NCI-H1436 (cell line): ENCODE measurements at places on chromosomes 5 and 9.

GRCh38 chr9:108618906-108619550 lies 236.8 kb downstream of the ACTL7B start:
- DNase-seq, result no peak

GRCh38 chr5:157166214-157167213 lies at the start of gene GARIN3:
GARIN3 (minus strand) TSS chr5:157166264; CDS start chr5:157166168, 96 bp downstream.
- no peak for DNase-seq

GRCh38 chr5:41334758-41335157 lies 121.4 kb upstream of the C6 start:
- DNase-seq, result no peak

DNA sequence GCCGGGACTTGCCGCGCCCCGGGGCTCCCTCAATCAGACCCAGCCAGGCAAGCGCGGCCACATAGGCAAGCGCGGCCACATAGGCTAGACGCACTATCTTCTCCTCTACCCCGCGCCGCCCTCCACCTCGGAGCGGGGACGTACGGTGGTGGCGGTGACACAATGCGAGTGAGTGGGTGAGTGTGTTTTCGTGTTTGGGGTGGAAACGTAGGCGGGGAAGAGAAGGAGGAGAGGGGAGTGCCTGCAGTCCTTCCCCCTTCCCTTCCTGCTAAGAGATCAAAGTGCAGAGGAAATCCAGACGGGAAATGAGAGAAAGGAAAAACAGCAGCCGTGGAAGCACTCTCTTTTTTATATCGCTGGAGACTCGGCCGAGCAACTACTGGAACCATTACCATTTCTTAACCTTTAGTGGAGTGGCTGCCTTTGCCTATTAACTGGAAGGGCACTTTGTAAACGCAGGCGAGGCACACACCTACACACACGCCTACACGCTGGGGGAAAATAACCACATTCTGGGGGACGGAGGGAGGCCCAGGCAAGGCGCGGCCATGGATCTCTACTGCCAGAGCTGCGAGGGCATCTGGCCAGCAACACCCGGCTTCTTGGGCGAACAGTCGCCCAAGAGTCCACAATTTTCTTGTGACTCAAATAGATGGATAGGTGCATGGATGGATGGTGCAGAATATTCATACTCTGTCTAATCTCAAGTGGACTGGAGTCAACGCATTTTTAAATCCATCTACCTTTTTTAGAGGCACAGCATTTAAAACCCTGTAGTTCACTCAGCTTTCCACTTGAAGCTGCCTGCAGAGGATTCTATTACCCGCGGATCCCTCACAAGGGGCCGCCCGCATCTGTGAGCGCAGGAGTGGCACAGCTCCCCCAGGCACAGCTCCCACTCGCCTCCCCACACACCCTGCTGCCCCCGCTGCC lies 2.1 kb downstream of the EDIL3 start:
- no peak for DNase-seq

DNA sequence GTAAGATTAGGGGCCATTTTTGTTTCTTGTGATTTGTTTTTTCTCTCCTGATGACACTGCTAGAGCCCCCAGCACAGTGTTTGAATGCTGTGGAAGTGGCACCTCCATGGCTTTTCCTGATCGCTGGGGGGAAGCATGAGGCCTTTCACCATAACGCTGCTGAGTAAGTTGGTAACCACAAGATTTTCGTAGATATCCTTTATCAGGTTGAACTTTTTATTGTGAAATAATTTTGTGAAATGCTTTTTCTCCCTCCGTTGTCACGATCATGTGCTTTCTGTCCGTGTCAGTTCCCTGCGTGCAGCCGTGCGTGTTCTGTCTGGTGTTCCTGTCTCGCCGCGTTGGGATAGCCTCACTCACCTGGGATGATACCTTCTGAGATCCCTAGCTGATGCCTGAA lies 59.4 kb downstream of the EHMT1 start:
- DNase-seq, result no peak

GRCh38 chr5:113488645-113489184 lies 462 bp upstream of the MCC start:
- no peak for DNase-seq

DNA sequence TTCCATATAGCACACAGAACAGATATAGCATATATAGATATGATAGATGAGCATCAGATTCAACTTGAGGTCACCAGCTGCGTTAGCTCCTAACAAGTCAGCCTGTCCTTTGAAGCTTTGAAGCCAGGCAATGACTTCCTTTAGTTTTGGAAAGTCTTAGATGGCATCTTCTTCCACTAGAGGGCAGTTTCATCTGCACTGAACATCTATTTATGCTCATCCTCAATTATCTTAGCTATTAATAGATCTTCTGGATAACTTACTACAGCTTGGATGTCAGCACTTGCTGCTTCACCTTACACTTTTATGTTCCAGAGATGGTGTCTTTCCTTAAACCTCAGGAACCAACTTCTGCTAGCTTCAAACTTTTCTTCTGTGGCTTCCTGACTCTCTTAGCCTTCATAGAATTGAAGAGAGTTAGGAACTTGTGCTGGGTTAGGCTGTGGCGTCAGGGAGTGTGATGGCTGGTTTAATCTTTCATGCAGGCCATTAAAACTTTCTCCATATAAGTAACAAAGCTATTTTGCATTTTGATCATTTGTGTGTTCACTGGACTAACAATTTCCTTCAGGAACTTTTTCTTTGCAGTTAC lies 1401.4 kb downstream of the EFNA5 start:
- no peak for DNase-seq

GRCh38 chr9:117546894-117547678 lies 132.2 kb upstream of the ASTN2 start:
- peak; percentile 41 for DNase-seq

GRCh38 chr9:76116913-76117312 lies 226.4 kb downstream of the PCSK5 start:
- no peak for DNase-seq

GRCh38 chr9:4026905-4027304 lies 273.0 kb downstream of the GLIS3 start:
- no peak for DNase-seq

DNA sequence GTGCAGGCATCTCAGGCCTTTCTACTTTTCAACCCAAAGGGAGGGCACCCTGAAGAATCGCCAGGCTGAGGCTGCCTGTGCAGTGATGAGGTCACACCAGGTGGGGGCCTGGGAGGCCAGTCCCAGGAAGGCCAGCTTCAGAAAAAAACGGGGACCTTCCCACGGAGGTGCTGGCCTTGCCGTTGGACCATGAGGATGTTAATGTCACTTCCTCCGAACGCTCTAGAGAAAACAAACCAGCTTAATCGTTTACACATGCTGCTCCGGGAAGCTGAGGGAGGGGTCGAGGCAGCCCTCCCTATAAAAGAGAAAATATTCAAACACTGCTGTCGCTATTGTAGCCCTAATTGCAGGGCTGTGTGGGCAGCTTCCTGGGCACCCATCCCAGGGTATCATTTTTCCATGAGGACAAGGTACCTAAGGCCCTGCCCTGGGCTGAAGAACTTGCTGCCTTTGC lies 27.0 kb downstream of the PTGES start:
- DNase-seq, result no peak

DNA sequence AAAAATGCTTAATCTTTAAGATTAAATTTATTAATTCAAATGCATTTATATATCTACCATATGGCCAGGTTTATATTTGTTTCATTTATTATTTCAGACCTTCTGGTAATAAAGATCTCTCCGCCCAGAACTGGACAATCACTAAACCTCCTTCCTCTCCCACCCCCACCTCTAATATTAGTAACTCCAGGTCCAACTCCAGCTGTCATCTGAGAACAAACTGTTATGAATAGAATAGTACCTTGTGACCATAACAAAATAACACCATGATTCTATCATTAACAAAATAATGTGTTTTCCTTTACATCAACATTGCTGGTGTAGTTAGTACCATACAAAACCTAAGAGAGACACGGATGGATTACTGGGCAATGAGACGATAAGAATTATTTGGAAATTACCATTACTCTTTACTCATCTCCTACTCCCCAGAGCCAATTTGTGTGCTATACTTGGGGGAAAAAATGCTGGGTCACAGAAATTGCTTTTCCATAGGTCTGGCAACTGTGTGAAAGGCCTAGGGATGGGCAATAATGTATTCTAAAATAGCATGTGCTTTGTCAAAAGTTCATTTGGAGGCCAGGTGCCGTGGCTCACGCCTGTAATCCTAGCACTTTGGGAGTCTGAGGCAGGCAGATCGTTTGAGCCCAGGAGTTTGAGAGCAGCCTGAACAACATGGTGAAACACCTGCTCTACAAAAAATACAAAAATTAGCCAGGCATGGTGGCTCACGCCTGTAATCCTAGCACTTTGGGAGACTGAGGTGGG lies 186.1 kb downstream of the ENC1 start:
- no peak for DNase-seq

DNA sequence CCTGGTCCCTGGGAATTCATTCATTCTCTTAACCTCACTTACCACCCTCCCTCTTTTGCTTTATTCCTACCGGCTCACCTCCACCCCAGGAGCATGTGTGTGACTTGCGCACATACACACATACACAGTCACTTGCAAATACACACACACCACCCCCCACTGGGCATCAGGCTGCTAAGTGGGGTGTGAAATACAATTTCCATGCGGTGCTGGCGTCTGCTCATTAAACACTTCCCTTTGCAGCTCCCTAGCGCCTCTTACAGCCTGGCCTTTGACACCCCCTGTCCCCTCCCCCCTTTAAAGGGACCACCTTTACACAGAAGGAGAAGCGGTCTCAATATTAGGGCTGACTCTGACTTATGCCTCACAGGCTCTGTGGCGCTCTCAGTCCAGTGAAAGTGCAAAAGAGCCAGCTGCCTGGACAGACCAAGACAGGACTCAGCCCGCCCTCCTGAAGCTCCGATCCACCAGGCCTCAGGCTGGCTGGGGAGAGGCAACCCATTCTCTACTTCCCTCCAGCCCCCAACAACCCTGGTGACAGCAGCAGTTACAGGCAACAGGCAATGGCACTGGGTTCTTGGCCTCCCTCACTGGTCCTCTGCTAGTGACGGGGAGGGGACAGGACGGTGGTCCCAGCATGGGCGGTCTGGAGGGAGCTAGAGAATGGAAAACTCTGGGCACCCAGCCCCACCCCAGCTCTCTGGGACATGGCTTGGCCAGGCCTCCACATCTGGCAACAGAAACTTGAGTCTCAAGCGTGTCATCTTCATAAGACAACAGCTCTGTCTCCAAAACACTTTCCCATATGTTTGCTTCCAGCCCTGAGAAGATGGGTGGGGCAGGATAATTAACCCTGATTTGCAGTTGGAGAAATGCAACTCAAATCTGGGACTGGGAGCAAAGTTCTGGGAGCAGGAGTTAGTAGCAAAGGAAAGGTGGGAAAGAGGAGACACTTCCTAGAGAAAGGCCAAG lies 12.0 kb downstream of the ENHO start:
- DNase-seq, result no peak

GRCh38 chr5:396531-396961 lies 46.4 kb upstream of the EXOC3 start:
- no peak for DNase-seq

DNA sequence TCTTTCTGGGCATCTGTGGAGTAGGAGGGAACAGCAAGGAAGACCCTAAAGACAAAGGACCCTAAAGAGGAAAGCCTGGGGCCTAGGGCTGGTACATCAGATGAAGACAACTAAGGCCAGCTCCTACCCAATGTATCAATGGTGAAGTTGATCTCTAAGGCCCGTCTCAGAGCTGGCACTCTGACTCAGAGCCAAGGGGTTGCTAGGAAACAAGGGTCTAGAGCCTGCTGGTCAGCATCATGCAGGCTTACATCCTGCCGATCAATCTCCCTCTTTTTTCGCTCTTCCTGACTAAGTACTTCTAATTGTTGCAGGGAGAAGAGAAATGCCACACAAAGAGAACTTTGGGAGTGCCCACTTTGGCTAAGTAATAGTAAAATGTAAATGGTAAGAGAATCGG lies 26.2 kb downstream of the TRIM32 start:
- no peak for DNase-seq

- no peak for DNase-seq
These were observed 508.1 kb downstream of the ZNF608 start for GRCh38 chr5:124238350-124238749.

GRCh38 chr9:37936965-37937364 lies 33.0 kb upstream of the SLC25A51 start:
- DNase-seq, result no peak

- DNase-seq, result no peak
These were observed 219.1 kb downstream of the NDUFS4 start for GRCh38 chr5:53779541-53779981.

DNA sequence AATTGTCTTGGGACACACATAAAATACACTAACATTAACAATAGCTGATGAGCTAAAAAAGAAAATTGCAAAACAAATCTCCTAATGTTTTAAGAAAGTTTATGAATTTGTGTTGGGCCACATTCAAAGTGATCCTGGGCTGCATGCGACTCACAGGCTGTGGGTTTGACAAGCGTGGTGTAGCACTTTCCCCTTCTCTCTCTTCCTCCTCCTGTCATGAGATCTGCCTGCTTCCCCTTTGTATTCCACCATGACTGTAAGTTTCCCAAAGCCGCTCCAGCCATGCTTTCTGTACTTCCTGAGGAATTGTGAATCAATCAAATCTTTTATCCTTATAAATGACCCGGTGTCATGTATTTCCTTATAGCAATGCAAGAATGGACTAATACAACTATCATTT lies 178.0 kb downstream of the TLR4 start:
- DNase-seq, result no peak

- no peak for DNase-seq
These were observed 266.2 kb downstream of the ARHGAP26 start for GRCh38 chr5:143036146-143036927.

DNA sequence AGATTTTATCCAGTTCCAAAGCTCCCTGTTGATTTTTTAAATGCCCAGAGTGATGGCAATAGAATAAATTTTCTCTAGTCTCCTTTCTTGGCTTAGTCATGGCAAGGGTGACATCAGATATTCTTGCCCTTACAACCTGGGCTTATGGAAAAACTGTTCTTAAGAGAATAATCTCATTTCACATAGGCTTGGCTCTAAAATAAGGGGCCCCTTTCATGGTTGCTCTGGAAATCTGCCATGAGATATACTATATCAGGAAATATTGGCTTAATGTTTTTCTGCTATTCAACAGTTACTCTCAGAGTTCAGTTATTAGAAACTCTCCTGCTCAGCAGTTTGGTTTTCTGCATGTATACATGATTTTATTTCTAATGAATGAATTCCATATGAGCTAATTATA lies 7.8 kb downstream of the HMHB1 start:
- no peak for DNase-seq

GRCh38 chr5:33316773-33317172 lies 124.0 kb upstream of the TARS1 start:
- DNase-seq, result no peak

- DNase-seq, result no peak
These were observed 49.9 kb upstream of the DPYSL3 start for GRCh38 chr5:147559749-147560148.

GRCh38 chr9:104843644-104844240 lies 79.8 kb downstream of the NIPSNAP3B start:
- no peak for DNase-seq

DNA sequence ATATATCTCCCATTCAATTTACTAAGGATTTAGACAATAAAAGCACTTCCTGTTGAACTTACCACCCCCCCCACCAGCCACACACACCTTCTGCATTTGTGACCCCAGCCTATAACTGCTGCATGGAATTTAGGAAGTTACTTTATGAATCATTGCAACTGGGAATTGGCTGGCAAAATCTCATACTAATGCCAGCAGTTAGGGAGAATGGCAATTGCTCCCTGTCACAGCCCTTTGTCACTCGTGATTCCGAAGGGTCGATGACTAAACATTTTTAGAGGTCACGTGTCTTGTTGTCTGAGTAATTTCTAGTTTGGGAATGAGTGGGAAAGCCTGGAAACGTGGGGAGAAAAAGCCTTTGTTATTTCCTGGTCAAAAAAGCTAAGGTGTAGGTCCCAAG lies 46.6 kb upstream of the PCA3 start:
- no peak for DNase-seq
